ENCODE measurements at places on chromosomes 3 and 15. TPM values are rescaled to one million over a fixed set of nuclear protein-coding genes. Genes with fewer than 3 reads are reported as not detected.

The SELENOS gene
- 73.4 TPM for polyA plus RNA-seq

The GPR149 gene
- not detected for polyA plus RNA-seq

The TMEM89 gene
- polyA plus RNA-seq, result not detected

The MESP2 gene
- polyA plus RNA-seq, result not detected
